Fibroblast of lung (primary cell): ENCODE measurements at places on chromosomes 16 and 17.

- DNase-seq: no peak
These were observed 24.7 kb downstream of the DNAJC7 start for GRCh38 chr17:41992576-41992975.

DNA sequence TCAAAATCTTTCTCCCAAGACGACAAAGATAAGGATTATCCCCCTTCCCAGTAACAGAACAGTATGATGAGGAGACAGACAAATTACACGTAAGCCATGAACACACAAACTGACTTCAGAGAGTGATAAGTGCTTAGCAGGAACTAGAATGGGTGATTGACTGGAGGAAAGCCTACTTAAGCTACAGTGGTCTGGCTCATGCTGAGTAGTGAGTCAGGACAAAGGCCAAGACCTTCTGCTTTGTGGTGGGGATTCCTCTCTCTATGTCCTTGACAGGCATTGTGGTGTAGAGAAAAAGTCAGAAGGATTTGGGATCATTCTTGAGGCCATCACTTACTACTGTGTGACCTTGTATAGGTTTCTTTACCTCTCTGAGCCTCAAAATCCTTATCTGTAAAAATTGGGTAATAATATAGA is 381.9 kb upstream of the CCL2 start:
- peak; percentile 30 for DNase-seq

DNA sequence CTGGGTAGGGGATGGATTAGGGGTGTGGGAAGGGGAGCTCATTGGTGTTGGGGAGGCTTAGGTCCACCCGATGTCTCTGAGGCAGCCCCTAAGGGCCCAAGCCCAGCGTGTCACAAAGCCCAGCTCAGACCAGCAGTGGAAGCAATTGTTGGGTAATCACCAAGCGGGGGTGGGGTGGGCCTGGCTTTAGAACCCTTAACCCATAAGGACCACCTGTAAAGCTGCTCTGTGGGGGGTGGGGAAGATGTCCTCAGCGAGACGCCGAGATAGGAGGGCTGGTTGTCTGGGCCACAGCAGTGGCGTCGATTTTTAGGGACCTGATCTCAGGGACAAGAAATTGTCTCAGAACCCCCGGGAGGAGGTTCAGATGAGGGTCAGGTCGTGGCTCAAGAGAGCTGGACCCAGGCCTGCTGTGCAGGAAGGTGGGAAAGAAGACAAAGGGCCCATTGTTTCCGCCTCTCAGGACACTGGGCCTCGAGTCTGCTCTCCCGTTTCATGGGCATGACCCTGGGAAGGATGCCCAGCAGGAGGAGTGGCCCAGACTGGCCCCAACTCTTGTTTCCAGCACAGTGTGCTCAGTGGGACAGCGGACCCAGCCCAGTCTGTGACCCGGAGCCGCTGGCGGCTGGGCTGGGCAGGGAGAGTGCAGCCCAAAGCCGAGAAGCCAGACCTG is 15.9 kb downstream of the ST6GALNAC2 start:
- DNase-seq: no peak

- DNase-seq: no peak
These were observed 44.5 kb downstream of the MEAK7 start for GRCh38 chr16:84459941-84460405.
